ENCODE measurements at places on chromosomes 5 and 9.

- no peak for DNase-seq
Measured at GRCh38 chr5:113293975-113294310, 140.8 kb downstream of the TSSK1B start.

- no peak for DNase-seq
Measured at GRCh38 chr5:96338091-96338490, 95.0 kb downstream of the PCSK1 start.

GRCh38 chr5:38872826-38873225, 27.0 kb downstream of the OSMR start:
- DNase-seq, result no peak

DNA sequence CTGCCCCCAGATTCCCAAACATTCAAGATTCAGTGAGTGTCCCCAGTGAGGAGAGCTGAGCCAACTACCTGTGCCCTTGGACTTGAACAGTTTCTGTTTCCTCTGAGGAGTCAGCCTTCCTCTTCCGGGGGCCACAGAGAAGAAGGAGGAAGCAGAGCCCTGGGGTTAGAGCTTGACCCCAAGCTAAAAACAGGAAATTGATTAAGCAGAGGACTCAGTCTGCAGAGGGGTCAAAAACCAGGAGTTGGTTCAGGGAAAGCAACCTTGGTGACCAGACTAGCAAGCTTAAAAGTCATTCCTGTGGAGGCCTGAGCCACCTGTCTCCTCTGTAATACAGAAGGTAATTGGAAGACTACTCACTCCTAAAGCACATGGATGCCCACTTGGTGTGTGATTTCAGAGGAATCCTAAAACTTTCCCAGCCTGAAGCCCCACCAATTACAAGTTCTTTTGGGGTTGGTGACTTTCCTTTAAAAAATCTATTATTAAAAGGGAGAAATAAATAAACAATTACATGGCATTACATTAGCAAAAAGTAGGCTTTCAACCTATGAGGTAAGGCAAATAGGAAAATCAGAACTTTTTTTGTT, 64.2 kb upstream of the SELENOP start:
- DNase-seq, result no peak

- DNase-seq, result no peak
Measured at GRCh38 chr9:3980771-3981170, 319.1 kb downstream of the GLIS3 start.

DNA sequence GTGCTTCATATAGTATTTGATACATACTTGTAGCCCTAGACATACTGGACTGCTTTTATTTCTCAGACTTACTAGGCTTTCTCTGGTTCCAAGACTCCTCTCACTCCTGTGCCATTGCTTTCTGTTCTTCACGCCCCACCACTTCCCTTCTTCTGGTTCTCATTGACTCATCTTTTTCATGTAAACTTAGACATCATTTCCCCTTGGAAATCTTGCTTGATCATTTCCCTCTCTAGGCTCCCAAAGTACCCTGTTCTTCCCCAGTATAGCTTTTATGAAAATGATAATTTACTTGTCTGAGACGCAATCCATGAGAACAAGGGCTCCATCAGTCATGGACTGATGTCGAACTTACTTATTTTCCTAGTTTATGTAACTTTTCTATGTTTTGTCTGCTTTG, 83.5 kb downstream of the TLR4 start:
- no peak for DNase-seq

GRCh38 chr5:68886814-68887213, 207.0 kb upstream of the SLC30A5 start:
- no peak for DNase-seq

- DNase-seq, result no peak
Measured at GRCh38 chr9:129108083-129108804, 2.3 kb downstream of the CRAT start.

DNA sequence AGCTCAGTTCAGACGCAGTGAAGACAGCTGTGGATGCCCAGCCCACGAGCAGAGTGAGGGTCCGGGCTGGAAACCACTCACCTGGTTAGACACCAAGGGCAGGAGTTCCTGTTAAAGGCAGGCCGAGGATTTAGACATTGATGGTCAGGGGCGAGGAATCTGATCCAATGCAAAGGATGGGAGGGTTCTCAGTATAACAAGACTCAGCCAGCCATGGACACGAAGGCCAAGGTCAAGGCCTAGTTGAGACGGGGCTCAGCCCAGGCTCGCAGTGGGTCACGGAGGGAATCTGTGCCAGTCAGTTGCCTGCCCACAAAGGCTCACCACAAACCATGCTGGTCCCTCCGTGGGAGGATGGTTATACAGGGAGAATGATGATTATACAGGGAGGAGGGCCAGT, 63.3 kb upstream of the FCN1 start:
- DNase-seq, result no peak

- DNase-seq, result no peak
Measured at GRCh38 chr5:158292981-158293380, 434.0 kb upstream of the CLINT1 start.

DNA sequence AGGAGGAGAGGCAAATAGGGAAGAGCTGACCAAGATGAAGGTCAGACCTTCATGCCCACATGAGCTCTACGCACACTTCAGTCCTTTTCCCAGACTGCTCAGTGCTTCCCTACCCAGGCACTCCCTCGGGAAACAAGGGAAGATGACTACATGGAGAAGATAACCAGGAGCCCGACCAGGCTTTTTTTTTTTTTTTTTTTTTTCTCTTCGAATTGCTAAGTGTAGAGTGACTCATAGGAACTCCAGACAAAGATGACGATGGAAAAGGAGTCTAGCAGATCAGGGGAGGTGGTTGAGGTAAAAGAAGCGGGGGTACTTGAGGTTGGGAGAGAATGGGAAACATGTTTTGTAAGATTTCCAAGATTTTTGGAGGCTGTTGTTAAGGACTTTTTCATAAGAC, 526.1 kb downstream of the BNC2 start:
- no peak for DNase-seq

DNA sequence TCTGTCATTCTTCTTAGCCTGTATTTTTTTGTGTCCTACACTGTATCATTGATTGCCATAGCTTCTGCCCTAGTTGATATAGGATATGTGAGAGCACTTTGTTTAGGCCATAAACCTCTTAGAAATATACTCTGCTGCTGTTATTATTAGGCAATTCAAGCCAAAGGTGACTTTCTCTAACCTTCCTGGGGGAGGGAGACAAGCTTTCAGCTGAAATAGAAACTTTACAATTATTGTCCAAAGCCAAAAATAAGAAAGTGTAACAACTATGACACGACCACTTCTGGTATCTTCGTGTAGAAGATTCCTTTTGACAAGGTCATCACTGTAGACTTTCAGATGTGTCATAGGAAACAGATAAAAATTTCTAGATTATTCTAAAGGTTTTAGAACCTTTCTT, 12.2 kb upstream of the CSNK1A1 start:
- no peak for DNase-seq
